ENCODE measurements at places on chromosomes 7 and 10.

GRCh38 chr10:132836832-132837540 lies 51.0 kb upstream of the NKX6-2 start:
- DNase-seq = no peak

DNA sequence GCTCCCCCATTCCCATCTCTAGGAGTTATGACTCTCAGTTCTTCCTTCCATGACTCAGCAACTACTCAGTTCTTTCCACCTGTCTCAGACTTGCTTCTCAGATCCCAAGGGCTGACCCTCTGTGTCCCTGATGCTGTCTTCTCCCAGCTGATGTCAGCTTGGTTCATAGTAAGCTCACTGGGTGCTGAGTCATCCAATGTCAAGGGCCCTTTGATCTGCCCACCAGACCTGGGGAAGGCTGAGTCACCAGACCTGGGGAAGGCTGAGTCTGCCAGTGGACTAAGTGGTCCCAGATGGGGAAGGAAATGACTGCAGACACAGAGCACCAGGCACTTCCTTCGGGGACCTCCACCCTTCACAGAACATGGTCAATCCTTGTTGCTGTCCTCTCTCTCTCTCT lies 76.1 kb upstream of the ZEB1 start:
- no peak for DNase-seq

- no peak for DNase-seq
Measured at GRCh38 chr10:77180794-77181193, 456.8 kb downstream of the KCNMA1 start.

- DNase-seq = no peak
Measured at GRCh38 chr7:80827239-80827633, 91.6 kb downstream of the SEMA3C start.

GRCh38 chr10:114992189-114992775 lies 54.3 kb downstream of the TRUB1 start:
- DNase-seq = no peak
